ENCODE measurements at places on chromosomes 4 and X.

GRCh38 chr4:108092288-108092687, 76.4 kb downstream of the LEF1 start:
- no peak for DNase-seq

GRCh38 chr4:184805462-184806228, 20.1 kb downstream of the ACSL1 start:
- peak; percentile 58 for DNase-seq

DNA sequence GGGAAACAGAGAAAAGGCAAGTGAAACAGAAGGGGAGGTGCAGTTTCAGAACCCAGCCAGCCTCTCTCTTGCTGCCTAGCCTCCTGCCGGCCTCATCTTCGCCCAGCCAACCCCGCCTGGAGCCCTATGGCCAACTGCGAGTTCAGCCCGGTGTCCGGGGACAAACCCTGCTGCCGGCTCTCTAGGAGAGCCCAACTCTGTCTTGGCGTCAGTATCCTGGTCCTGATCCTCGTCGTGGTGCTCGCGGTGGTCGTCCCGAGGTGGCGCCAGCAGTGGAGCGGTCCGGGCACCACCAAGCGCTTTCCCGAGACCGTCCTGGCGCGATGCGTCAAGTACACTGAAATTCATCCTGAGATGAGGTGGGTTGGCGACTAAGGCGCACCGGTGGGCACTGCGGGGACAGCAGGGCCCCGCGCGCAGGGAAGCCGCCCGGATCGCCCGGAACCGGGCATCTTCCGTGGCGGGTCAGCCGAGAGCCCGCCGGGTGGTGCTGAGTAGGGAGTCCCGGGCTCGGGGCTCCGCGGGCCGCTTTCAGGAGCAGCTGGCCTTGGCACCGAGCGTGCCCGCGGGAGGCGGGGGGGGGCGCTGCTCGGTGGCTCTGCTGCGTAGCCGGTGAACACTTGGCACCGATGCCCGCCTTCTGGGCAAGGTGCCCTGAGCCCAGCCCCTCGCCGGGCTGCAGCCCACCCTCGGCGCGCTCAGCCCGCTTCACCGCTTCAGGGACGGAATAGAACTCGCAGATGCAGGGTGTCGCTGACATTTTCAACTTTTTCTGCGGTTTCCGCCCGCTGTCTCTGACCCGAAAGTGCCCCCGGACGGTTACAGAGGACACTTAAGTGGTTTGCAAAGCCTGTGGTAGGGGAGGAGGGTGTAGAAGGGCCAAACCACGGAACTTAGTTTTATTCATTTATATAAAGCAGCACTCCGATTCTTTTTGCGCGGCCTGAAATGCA, at the start of gene CD38:
Gene CD38 (plus strand): TSS at position 40 of the 953 bp plus-strand sequence. CDS start 87 bp downstream, at position 127.
- DNase-seq, result peak; percentile 3

- peak; percentile 26 for DNase-seq
Observed at GRCh38 chrX:109268340-109268739, 213.5 kb downstream of the GUCY2F start.

- peak; percentile 50 for DNase-seq
Observed at GRCh38 chrX:143642426-143642825, 6.5 kb upstream of the SLITRK4 start.

- peak; percentile 56 for DNase-seq
Observed at GRCh38 chr4:22434895-22435294, 81.0 kb downstream of the ADGRA3 start.

DNA sequence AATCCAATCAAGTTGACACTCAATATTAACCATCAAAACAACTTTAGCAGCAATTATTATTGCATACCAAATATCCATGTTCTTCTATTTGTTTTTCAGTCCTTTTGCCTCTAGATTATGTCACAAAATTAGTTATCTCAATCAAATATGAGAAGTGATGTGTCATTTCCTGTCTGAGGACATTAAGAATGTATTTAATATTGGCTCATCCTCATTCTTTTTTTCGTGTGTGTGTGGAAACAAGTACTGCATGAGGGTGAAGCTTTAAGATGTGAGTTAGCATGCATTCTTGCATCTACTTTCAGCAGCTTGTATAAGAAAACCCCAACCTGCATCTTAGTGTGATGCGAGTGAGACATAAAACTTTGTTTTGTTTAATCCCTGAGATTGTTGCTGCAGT, 301.4 kb downstream of the GRIA2 start:
- no peak for DNase-seq

DNA sequence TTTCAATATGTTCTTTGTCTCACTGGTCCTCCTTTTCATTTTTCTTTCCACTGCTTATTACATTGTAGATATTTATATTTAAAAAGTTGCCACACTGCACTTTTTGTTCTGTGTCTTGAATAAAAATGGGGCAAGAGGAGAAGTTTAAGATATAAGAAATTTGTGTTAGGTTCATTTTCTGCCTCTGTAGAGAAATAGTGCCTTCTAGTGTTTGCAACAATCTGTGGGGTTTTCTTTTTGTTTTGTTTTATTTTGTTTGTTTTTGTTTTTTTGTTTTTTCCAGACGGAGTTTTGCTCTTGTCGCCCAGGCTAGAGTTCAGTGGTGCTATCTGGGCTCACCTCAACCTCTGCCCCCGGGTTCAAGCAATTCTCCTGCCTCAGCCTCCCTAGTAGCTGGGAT, 20.1 kb upstream of the SMIM14 start:
- DNase-seq, result no peak

DNA sequence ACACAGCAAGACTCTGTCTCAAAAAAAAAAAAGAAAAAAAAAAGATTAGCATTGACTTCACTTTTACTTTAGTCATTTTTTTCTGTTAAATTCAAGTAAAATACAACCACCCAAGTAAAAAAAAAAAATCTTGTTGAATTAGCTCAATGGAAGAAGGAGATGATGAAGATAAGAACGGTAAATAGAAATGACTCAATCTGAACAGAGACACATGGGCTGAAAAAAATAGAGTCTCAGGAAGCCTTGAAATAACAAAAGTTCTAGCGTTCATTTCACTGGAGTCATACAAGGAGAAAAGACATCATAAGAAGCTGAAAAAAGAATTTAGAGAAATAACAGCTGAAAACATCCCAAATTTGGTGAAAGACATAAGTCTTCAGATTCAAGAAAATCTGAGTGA, 75.5 kb downstream of the CASP3 start:
- DNase-seq, result no peak

DNA sequence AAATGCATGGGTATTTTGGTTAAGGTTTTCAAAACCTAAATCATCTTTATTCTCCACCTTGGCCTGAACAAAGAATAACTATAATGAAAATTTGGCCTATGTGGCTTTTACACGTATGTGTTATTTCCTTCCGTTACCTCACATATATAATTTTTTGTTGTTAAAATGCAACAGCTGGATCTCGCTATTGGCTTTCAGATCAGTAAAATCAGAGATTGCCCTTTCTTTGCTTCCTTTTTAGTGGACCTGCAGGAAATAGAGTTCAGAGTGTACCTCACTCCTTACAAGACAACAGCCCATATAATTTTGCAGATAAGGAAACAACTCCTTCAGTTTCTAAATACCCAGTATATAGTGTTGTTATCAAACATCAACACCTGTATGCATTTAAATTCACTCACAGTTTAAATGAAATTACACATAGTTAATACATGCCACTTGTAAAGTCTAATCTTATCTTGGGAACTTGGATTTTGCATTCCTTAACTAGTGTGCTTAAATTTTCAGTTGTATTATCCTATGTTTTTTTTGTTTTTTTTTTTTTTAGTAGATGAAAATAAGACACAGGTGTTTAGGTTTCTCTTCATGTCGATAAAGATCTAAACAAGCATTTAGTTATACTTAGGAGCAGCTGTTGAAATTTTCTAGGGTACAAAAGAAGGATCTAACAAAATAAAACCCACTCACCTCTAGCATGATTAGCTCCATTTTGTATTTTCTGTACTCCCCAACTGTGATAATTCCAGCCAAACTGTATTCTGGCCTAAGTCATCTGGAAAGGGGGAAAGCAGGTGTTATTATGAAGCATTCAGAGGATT, 96.2 kb upstream of the SPRY1 start:
- DNase-seq, result no peak

All from kidney tubule cell (primary cell).